Activated naive CD8-positive, alpha-beta T cell treated with anti-CD3 and anti-CD28 coated beads, Interleukin-2, amount 10 ng/mL, durations not matched to agents 7 days and 5 days (primary cell): ENCODE measurements at places on chromosomes 2 and 18. TPM values are rescaled to one million over a fixed set of nuclear protein-coding genes. Genes with fewer than 3 reads are reported as not detected.

Gene CTDSP1
- 169 TPM for total RNA-seq

Gene PLEKHB2
- total RNA-seq: 55.9 TPM

Gene SERPINB7
- total RNA-seq: not detected

Gene CCL20
- total RNA-seq: not detected

Gene DUSP19
- total RNA-seq: 1.8 TPM

DNA sequence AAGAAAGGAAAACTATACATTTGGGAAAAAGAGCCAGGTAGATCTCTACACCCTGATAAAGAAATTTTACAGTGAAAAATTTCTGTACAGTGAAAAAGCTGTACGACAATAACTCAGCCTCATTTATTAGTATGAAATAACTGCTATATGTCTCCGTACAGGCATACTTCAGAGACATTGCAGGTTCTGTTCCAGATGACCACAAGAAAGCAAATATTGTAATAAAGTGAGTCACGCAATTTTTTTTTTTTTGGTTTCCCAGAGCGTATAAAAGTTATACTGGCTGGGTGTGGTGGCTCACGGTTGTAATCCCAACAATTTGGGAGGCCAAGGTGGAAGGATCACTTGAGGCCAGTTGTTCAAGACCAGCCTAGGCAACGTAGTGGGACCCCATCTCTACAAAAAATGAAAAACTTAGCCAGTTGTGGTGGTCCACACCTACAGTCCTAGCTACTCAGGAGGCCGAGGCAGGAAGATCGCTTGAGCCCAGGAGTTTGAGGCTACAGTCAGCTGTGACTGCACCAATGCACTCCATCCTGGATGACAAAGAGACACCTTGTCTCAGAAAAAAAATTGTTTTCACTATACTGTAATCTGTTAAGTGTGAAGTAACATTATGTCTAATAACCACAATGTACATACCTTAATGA is 28.2 kb upstream of the AMMECR1L start:
- H3K4me3 ChIP-seq: no peak overlapping the region
- no peaks in the 10 kb centered on the region for H3K36me3 ChIP-seq
- no peak overlapping the region for H3K27ac ChIP-seq
- no peak for DNase-seq

DNA sequence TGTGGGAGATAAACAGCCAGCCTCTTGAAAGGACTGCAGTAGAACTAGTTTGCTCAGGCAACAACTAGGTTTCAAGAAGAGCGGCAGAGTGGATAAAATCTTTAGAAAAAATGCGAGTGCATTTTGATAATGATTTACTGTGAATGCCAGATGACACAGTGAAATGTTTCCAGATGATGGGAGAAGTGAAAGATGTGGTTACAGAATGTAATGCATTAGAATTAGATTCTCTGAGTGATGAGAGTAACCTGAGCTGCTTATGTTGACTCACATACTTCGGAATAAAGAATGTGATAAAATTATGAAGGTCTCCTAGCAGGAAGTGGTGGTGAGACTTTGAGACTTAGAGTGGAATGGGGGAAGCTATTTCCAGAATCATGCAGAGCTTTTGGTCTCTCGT is 184.3 kb downstream of the GULP1 start:
- H3K27ac ChIP-seq: no peak overlapping the region

DNA sequence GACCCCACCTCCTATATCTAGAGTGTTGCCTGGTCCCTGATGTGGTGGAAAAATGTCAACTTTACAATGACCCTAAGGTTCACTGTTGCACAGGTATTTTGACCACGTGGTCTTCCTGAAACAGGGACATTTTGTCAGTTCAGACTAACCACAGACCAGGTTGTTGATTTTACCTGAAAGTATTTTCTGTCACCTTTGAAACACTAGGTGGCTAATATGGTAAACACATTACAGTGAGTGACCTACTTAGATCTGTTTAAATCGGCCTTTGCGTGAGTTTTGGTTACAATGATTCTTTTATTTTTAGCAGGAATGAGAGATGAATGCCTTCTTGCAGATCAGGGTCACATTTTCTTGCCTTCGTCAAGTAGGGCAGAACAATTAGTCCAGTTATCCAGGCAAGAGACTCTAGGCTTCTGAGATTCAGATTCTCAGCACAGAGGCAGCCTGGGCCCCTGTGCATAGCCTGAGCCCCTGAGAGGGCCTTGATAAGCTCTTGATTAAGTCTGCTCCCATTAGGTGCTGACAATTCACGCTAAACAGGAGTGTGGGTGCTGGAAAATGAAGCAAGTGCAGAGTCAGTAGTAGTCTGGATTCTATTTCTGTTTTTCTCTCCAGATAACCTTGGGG is 226.2 kb downstream of the KCNS3 start:
- H3K4me1 ChIP-seq: no peaks in the 10 kb centered on the region
- no peak overlapping the region for H3K4me3 ChIP-seq
- H3K27me3 ChIP-seq: peaks cover 2% of the 10 kb centered on the region
- H3K27ac ChIP-seq: no peak overlapping the region

GRCh38 chr2:2762913-2763312 is 431.8 kb upstream of the MYT1L start:
- H3K4me1 ChIP-seq: no peaks in the 10 kb centered on the region
- no peak overlapping the region for H3K27ac ChIP-seq
- DNase-seq: no peak

- DNase-seq: no peak
- no peaks in the 10 kb centered on the region for H3K36me3 ChIP-seq
- H3K4me1 ChIP-seq: no peaks in the 10 kb centered on the region
- no peak overlapping the region for H3K4me3 ChIP-seq
- no peaks in the 10 kb centered on the region for H3K27me3 ChIP-seq
These were observed 276.4 kb upstream of the HS6ST1 start for GRCh38 chr2:128594953-128595677.

- H3K4me1 ChIP-seq: peaks cover 3% of the 10 kb centered on the region
- no peaks in the 10 kb centered on the region for H3K27me3 ChIP-seq
- no peak for DNase-seq
- H3K4me3 ChIP-seq: no peak overlapping the region
- H3K36me3 ChIP-seq: no peaks in the 10 kb centered on the region
These were observed 162.4 kb downstream of the CELF4 start for GRCh38 chr18:37403100-37403781.

DNA sequence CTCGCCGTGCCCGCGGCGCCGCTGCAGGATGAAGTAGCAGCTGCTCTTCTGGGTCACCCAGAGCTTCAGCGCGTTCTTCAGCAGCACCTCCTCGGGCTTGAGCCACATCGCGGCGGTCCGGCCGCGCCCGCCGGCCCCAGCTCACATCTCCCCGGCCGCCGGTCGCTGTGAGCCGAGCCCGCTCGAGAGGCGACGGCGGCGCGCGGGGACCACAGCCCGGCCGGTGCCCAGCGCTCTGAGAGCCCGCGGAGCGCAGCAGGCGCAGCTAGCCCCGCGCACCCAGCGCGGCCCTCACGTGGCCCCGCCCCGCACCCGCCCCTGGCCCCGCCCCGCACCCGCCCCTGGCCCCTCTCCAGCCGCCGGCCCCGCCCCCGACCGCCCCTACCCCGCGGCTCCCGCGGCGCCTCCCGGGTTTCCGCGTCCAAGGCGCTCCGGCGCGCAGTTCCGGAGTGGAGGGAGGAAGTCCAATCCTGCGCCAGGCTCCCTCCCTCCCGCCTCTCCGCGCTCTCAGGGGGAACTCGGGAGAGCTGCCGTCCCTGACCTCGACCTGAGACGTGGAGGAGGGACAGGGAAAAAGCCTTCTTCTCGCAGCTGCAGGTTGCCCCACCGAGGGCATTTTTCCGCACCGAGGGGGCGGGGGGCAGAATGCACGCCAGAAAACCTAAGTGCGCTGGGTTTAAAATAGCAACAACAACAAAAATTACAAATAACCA is at the start of gene TBC1D8:
TBC1D8 (minus strand) TSS at position 237 of the 713 bp plus-strand sequence; CDS start at position 108, 129 bp downstream.
- H3K27ac ChIP-seq: no peak within 1 kb of the TSS
- peak within 1 kb of the TSS; percentile 72 for H3K4me3 ChIP-seq
- peaks cover 9% of the 10 kb centered on the region for H3K4me1 ChIP-seq
- H3K36me3 ChIP-seq: no peaks in the 10 kb centered on the region
- H3K27me3 ChIP-seq: peaks cover 74% of the 10 kb centered on the region

- no peak overlapping the region for H3K4me3 ChIP-seq
- peak overlapping the region; percentile 9 for H3K27ac ChIP-seq
- peaks cover 31% of the 10 kb centered on the region for H3K4me1 ChIP-seq
- peaks cover 6% of the 10 kb centered on the region for H3K27me3 ChIP-seq
These were observed 186.5 kb upstream of the ID2 start for GRCh38 chr2:8495189-8495989.

DNA sequence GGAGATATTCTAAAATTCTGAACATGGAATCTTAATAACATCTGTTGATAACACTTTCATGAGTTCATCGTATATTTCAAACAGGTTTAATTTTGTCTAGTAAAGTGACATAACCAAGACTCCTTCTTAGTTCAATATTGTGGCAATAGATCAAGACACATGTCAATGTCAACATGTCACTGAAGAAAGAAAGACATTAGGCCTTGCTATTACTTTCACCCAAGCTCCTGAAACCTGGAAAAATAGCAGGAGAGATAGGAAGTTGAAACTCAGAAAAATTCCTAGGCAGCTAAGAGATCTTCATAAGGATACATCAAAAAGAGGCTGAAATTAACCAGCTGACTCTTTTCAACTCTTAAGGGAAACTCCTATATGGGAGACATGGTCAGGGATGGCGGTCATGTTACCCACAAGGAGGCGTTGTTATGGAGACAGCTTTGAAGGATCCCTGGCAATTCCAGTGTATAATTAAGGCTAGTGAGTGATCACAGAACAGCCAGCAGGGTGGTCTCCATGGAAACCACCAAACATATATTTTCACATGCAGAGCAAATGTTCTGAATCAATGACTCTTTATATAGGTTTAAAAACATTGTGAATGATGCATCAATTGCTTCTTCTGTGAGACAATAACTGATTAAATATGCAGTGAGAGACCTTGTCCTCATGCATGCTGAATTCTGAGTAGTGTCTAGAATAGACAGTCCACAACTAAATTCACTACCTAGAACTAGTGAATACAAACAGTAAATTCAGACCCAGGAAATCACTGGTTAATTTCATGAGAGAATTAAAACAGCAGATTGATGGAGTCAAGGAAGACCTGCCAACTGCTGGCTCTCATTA is 115.3 kb upstream of the RIOK3 start:
- DNase-seq: no peak
- peaks cover 6% of the 10 kb centered on the region for H3K36me3 ChIP-seq
- no peaks in the 10 kb centered on the region for H3K27me3 ChIP-seq
- H3K4me1 ChIP-seq: no peaks in the 10 kb centered on the region
- H3K27ac ChIP-seq: no peak overlapping the region

- H3K27me3 ChIP-seq: peaks cover 58% of the 10 kb centered on the region
- peaks cover 5% of the 10 kb centered on the region for H3K4me1 ChIP-seq
- H3K4me3 ChIP-seq: no peak overlapping the region
- no peaks in the 10 kb centered on the region for H3K36me3 ChIP-seq
- no peak overlapping the region for H3K27ac ChIP-seq
These were observed 5.4 kb upstream of the MTCL1 start for GRCh38 chr18:8699948-8700347.

DNA sequence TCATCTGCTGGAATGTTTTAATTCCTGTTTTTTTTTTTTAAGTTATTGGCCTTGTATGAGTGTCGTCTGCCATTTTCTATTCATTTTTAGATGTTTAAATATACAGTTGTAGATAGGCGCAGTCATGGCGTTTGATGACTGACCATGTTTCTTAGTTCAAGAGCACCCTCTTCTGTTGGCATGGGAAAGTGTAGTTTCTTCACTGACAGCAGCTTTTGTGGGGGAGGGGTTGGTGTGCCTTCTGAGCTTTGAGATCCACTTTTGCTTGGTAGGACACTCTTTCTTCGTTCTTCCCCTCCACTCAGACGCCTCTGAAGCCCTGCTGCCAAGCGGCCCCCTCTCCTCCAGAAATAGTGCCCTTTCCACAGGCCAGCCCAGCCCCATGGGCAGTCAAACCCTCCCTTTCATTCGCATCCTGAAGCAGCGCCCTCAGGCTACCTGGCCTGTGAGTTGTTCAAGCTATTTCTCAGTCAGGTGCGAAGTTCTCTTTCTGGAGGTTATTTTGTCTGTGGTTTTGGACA is 492.0 kb downstream of the TNS1 start:
- no peak overlapping the region for H3K4me3 ChIP-seq
- DNase-seq: peak; percentile 37
- H3K27me3 ChIP-seq: no peaks in the 10 kb centered on the region
- H3K4me1 ChIP-seq: peaks cover 11% of the 10 kb centered on the region
- no peak overlapping the region for H3K27ac ChIP-seq
- H3K36me3 ChIP-seq: no peaks in the 10 kb centered on the region

DNA sequence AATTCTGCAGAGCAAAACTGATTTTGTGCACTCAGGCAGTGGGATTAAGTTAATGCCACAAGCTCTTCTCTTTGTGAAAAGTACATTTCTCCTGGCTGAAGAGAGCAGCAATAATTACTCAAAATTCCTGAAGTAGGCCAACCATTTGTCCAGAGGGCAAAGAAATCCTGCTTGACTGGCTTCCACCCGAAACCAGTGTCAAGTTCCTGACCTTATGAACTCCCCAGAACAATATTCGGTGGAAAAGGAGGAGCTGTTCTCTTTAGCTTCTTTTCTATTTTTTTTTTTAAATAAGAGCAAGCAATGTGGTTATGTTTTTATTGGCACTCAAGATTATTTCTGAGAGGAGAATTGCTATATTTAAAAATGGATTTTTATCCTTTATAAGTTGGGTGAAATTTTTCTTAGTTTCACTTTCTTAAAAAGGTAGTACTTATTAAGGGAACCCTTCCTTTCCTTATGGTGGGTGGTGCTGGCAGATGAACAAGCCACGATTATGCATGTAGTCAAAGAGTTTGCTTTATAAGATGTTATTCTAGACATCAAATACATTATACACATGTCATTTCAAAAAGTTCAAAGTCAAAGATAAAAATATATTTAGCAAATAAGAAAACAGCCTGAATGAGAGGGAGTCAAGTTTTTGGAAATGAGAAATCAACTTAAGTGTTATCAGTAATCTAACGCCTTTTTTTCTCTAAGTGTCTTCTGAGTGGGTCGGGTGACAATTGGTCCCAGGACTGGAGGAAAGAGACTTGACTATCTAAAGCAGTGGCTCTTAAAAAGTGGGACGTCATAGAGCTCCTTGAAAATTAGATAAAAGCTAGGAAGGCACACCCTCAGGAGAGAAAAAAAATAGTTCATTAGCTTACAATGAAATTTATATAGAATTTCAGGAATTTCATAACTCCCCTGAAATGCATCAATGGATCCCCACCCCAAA is 194.5 kb downstream of the IKZF2 start:
- H3K36me3 ChIP-seq: peaks cover 19% of the 10 kb centered on the region
- H3K27me3 ChIP-seq: no peaks in the 10 kb centered on the region
- peak overlapping the region; percentile 59 for H3K4me3 ChIP-seq
- DNase-seq: no peak
- peak overlapping the region; percentile 17 for H3K27ac ChIP-seq
- H3K4me1 ChIP-seq: peaks cover 44% of the 10 kb centered on the region

GRCh38 chr18:11565716-11566115 is 43.7 kb upstream of the SLC35G4 start:
- H3K27ac ChIP-seq: no peak overlapping the region
- no peak overlapping the region for H3K4me3 ChIP-seq
- no peaks in the 10 kb centered on the region for H3K4me1 ChIP-seq
- no peak for DNase-seq
